ENCODE measurements at places on chromosomes 11 and 22.

DNA sequence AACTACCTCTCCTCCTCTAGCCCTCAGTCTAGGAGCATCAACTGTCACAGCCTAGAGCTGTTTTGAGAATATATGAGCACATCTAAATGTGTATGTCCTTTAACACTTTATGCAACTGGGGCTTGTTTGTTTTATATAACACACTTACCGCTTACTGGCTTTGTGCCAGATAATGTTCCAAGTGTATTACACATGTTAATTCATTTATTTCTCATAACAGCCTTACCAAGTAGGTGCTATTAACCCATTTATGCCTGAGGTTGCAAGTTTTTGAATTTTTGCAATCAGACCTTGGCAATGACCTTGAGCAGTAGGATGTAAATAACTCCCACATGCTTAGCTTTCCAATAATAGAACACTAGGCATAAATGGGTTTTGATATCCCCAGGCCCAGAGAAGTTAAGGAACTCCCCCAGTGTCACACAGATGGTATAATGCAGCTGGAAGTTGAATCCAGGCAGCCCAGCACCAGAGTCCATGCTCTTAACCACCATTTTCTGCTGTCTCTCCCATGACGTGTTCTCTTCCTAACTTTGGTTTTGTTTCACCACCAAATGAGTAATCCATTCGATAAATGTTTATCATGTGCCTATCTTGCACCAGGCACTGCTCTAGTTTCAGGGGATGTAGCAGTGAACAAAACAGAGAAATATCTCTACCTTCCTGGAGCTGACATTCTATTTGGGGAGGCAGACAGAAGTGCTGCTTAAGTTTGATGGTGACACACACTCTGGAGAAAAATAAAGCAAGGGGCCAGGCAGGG is 23.1 kb downstream of the PRDM11 start:
- DNase-seq = no peak

GRCh38 chr11:122951211-122951610 is 30.4 kb downstream of the BSX start:
- peak; percentile 67 for DNase-seq

DNA sequence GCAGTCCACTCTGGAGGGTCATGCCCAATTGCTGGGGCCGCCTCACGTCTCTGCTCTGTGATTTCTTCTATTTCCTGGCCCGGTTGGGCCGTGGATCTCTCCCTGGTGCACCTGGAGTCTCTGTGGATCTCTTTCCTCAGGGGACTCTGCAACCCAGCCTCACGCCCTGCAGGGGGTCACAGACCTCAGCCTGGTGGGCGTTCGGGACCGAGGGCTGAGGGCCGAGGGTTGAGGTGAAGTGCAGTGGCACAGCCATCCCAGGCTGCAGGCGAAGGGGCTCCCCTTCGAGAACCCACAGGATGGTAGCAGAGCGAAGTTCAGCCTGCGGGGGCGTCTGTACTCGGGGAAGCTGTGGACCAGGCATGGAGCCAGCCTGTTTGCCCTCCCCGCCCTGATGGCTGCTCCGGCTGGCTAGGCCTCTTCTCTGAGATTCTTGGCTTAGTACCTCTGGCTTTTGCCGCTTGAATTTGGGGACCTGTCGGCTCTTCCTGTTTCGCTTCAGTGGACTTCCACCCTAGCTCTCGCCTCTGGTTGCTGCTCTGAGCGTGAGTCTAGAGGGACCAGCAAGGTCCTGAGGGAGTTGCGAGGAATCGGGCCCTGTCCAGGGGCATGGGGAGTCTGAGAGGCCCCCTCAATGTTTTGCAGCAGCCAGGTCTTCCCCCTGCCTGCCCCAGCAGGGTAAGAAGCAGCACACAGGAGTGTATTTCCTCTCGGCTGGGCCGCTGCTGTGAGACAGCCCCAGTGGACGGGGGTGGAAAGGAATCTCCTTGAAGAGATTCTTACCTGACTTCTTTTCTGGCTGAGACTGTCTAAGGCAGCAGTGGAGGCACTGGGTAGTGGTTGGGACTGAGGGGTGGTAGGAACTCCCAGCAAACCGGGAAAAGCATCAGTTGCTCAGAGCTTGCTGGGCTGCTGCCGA is 140.8 kb downstream of the TBC1D22A start:
- DNase-seq = no peak

DNA sequence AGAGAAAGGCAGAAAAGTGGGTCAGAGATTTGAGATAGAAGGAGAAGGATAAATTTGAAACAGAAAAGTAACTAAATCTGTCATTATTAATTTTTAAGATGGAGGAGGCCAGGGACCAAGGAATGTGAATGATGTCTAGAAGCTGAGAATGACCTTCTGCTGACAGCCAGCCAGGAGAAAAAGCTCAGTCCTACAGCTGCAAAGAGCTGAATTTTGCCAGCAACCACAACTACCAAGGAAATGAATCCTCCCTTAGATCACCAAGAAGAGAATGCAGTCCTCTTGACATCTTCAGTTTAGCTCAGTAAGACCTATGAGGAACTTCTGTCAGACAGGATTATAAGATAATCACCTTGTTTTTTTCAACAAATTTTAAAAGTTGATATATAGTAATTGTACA is 538.2 kb downstream of the LRRC4C start:
- DNase-seq = no peak

- DNase-seq = peak; percentile 97
These were observed 269.9 kb upstream of the SORL1-AS1 start for GRCh38 chr11:121722431-121723245.

GRCh38 chr22:30869667-30870395 is 98.7 kb downstream of the MORC2 start:
- DNase-seq = no peak

DNA sequence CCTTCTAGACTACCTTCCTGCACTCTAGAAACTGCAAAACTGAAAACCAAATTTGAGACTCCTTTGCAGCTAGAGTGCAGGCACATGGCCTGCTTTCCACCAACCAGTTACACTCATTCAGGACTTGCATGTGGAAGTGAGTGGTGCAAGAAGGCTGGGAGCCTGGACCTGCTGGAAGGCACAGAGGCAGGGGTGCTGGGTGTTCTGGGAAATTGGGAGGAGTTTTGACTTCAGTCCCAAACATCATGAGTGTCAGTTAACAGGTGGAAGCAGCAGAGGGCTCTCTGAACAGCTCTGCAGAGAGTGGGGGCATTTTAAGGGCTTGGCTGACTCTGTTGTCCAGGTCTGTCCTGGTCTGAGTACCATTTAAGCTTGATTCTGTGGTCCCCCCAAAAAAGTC is 49.3 kb upstream of the SYT13 start:
- DNase-seq = no peak

DNA sequence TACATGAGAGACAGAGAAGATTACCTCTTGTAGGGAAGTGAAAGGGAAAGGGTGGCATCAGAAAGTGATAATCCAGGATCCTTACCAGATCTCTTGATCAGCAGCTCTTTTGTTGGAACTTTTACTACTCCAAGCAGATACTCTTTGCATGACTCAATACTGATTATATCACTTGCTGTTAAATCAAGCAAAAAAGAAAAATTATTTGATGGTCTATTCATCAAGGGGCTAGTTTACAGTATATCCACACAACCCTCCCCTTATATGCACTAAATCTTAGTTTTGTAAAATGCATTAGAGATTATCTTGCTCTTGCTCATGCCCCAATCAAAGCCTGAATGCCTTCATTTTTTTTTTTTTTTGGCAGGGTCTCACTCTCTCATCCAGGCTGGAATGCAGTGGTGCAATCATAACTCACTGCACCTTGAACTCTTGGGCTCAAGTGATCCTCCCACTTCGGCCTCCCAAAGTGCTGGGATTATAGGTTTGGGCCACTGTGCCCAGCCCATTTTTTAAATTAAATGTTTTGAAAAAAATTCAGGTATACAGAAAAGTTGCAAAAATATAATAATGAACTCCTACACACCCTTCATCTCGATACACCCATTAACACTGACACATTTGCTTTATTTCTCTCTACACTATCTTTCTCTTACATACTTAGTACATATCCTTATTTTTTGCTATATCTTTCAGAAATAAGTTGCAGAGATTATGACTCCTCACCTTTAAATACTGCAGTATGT is 76.1 kb upstream of the UCP3 start:
- no peak for DNase-seq

- no peak for DNase-seq
These were observed 78.8 kb downstream of the DDIAS start for GRCh38 chr11:82980292-82980691.

DNA sequence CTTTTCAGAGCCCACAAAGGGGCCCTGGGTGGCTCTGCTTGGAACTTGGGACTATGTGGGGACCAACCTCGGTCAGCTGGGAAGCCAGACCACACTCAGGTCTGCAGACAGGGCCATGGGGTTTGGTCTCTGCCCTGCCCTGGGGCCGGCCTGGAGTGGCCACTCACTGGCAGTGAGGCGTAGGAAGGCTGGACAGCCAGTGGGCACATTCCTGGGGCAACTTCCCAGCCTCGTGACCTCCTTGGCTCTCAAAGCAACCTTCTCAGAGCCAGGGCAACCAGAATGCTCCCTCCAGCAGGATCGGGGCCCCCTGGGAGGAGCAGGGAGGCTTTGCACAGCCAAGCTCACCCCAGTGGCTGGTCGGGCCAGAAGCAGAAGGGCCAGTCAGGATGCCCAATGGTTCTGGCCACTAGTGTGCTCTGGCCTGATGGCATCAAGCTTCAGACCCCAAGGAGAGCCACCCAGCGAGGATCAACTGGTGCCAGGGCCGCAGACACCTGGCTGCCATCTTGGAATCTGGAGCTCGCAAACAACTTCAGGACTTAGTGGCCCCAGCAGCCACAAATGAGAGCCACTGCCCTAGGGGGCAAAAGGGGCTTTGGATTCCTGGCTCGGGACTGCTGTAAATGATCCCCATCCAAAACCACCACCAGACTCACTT is 87.1 kb downstream of the MYEOV start:
- no peak for DNase-seq

DNA sequence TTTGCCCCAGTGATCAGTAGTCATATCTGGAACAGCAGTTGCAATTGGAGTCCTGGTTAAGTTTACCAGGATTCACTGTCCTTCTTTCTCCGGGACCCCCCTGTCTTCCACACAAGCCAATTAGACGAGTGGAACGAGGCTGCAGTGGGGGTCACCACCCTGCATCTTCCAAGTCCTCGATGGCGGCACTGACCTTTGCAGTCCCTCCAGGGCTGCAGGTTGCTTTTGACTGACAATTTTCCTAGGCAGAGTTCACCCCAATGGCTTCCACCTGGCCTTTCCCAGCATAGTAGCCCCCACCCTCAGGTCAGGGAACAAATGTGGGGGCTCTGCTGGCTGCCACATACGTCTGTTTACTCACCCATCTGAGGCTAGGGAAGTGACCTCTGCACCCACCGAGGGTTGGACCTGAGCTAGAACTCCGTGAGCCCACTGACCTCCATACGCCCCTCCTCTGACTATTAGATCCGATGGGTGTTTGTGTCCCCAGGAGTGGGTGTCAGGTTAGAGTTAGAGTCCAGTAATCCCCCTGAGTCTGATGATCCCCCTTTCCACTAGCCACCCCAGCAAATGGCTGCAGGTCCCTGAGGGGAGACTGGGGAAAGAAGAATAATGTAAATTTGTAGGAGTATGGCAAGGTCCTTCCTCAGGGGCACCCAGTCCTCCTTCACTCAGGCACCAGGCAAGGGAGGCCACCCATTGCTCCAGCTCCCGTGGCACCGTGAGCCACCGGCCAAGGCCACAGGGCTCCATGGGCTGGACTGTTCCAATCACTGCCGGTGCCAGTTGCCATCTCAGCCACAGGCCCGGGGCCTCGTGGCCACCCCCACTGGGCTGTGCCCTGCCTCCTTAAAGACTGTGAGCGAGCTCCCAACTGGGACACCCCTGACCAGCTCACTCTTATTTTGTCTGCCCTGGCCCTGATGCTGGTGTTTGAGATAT is 5.5 kb downstream of the C11orf21 start:
- no peak for DNase-seq

DNA sequence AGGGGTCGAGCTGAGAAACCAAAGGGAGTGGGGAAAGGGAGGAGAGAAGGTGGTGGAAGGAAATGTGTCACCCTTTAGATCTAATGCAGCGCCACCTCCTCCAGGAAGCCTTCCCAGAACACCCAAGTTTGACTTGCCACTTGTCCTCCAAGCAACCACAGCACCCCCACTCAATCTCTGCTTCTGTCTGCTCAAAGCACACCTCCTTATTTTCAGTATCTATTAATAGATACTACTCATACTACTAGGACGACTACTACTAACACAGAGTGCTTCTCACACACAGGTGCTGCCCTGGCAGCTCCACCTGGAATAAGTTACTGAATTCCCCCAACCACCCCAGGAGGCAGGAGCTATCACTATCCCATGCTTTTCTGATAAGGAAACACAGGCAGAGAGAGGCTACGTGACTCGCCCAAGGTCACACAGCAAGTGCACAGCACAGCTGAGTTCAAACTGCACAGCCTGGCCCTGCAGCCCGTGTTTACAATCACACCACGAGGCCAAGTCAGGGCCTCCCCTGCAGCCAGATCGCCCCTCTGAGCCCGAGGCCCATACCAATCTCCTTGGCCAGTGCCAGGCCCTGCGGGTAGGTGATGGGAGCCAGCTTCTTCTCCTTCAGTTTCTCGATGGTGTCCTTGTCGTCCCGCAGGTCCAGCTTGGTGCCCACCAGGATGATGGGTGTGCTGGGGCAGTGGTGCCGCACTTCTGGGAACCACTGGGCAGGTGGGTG is 13.2 kb downstream of the RAC2 start:
- DNase-seq = no peak

DNA sequence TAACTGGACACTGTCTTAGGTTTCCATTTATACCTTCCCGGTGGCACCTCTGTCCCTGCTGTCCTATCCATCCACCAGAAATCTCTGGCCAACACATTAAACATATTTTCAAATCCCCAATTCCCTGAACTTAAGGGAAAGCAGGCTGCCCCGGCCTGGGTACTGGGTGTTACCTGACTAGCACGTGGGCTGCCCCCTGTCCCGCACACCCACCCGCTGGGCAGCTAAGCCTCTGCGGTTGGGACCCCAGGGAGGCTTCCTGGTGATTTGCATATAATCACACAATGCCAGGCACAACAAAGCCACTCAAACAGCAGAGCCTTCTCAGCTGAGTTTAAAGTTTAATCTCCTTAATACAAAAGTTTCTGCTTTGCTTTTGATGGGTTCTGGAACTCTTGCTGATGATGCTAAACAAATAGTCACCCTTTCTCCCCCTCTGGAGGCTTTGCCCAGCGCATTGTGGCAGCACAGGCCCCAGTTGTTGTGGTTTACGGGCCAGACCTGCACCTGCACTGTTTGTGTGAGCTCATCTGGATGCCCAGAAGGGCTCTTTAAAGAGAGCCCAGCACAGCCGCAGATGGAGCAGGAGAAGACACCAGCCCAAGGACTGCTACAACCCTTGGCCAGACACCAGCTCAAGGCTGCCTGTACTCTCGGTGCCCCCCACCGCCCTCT is 59.9 kb upstream of the POU2AF1 start:
- no peak for DNase-seq

GRCh38 chr22:49237703-49238102 is 590.0 kb downstream of the BRD1 start:
- no peak for DNase-seq

GRCh38 chr11:113532697-113533424 is 57.7 kb upstream of the DRD2 start:
- DNase-seq = peak; percentile 95

GRCh38 chr11:82732734-82733443 is 775 bp downstream of the FAM181B start:
- no peak for DNase-seq

GRCh38 chr11:818396-819128 is at the start of gene PNPLA2:
Gene PNPLA2, plus strand, starts transcription at chr11:818914. Its CDS starts 805 bp downstream, at chr11:819719.
- no peak for DNase-seq

GRCh38 chr11:110525883-110526282 is 96.1 kb downstream of the FDX1 start:
- peak; percentile 29 for DNase-seq

Data from eye (tissue), 1 donor.